NCI-H1092 treated with DMSO at 0.1 percent for 48 hours (cell line): ENCODE measurements at places on chromosomes 4 and X.
A peak's percentile ranks its signal among the peaks of the same experiment; 100 is the strongest.

GRCh38 chr4:45484740-45485139 is 639.1 kb downstream of the GABRG1 start:
- no peak for DNase-seq

- DNase-seq, result no peak
These were observed 73.3 kb upstream of the STX18 start for GRCh38 chr4:4614925-4615678.

DNA sequence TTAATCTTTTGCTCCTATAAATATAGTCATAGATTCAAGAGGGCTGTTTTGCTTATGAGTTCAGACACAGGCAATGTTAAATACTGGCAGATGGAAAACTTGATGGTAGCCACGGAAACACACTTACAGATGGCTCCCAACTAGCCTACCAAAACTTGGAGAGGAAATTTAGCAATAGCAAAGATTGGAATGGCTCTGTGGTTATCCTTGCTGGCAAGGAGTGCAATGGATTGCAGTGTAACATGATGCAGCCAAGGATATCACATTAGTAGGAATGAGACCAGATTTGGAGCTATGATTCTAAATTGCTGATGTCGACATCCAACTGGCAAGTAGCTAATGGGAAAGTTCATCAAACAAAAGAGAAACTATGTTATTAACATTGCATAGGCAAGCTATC is 791.0 kb upstream of the DIAPH2 start:
- no peak for DNase-seq

DNA sequence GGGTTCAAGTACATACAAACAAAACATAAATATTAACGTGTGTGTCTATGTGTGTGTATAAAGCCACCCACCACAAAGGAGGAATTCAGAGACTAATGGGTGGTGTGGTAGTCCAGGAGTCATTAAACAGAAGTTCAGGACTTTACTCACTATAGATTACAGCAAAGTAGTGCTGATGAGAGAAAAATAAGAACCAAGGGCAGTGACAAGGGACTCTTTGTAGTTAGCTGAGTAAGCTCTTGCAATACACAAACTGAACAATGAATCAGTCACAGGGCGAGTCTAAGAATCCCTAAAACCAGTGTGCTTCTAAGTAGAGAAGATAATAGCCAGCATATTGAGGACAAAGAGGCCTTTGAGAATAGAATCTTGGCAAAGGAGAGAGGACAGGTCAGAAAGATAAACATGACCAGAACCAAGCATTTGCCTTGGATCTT is 232.4 kb downstream of the PPP3CA start:
- DNase-seq, result peak; percentile 25

DNA sequence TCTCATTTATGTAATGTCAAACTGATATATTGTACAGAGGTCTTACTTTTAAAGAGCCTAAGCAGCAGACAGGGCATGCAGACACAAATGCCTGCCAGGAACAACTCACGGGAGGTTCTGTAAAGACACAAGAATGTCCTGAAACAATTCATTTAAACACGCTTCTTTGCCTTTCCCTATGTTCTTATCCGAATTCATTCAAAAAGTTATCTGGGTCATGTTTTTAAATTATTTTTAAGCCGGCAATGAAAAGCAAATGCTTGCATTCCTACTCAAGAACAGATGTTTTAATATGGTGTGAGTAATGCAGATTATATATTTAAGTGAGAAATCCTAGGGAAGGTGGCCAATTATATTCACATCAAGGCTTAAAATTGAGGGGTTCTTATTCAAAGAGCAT is 192.6 kb downstream of the PDGFC start:
- no peak for DNase-seq

GRCh38 chr4:101464596-101464995 is 117.3 kb upstream of the PPP3CA start:
- DNase-seq, result no peak

- DNase-seq, result peak; percentile 82
These were observed 128.7 kb upstream of the GALNT7 start for GRCh38 chr4:173039617-173040577.

- DNase-seq, result no peak
These were observed 18.0 kb downstream of the LYAR start for GRCh38 chr4:4271912-4272311.

GRCh38 chr4:151930372-151930771 is 169.6 kb upstream of the GATB start:
- no peak for DNase-seq

DNA sequence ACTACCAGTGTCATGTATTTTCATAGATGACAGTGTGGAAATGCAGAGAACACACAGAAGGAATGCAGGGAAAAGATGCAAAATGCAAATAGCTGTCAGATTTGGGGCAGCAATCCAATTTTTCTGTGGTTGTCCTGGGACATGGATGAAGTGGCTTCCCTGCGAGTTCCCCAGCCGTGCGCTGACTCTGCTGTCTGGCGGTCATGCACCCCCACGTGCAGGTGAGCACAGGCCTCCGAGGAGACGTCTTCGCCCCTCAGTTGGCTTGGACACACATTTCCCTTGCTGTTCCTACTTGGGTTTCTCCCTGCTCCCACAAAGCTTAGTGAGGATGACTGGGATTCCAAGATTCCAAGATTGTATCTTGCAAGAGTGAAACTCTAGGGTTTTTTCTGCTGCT is 24.4 kb downstream of the BLOC1S4 start:
- no peak for DNase-seq

GRCh38 chrX:122439831-122440230 is 744.2 kb upstream of the GRIA3 start:
- DNase-seq, result no peak

DNA sequence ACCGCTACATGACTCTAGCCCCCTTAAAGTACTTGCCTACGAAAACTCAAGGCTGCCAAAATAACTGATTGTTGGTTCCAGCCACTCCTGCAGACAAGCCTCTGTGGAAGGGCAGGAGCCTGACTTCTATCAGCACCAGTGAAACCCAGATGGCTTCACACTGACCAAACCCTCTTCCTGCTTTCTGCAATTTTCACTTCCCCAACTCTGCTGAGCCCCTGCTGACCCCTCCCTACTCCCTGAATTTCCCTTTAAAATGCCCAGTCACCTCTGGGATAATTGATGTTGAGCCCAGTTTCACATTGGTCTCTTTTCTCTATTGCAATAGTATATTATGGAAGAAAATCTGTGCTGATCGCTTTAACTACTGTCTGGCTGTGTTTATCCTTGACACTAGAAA is 61.6 kb upstream of the STS start:
- no peak for DNase-seq

DNA sequence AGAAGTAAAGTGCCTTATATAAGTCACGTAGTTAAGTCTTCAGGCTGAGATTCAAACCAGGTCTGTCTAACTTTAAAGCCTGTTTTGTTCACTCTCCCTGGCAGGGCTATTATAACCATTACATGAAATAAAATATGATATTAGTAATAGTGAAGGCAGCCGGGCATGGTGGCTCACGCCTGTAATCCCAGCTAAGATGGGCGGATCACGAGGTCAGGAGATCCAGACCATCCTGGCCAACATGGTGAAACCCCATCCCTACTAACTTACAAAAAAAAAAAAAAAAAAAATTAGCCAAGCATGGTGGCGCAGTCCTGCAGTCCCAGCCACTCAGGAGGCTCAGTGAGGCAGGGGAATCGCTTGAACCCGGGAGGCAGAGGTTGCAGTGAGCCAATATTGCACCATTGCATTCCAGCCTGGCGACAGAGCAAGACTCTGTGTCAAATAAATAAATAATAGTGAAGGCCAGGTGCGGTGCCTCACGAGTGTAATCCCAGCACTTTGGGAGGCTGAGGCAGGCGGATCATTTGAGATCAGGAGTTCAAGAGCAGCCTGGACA is 22.1 kb upstream of the SOWAHD start:
- DNase-seq, result no peak

DNA sequence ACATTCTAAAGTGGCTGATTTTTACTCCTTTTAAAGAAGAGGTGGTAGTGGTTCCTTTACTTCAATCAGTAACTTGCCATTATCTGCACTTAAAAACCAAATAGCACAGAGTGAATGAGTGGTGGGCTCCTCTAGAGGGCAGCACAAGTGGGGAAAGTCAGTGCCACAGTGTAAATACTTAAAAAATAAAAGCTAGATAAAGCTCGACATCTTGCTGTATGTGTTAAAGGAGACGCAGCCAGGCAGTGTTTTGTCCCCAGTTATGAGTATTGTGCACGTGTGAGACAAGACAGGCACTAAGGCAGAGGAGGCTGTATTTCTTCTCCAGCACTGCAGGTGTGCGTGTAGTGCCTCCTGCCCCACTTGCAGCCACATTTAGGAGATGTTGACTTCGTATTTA is 24.6 kb downstream of the NAP1L5 start:
- DNase-seq, result peak; percentile 23
